Activated CD4-positive, alpha-beta T cell treated with anti-CD3 and anti-CD28 coated beads, Interleukin-2, amount 10 ng/mL, durations not matched to agents 7 days and 5 days (primary cell): ENCODE measurements at places on chromosomes 16 and 17.

GRCh38 chr16:68086336-68086841, 1.2 kb downstream of the NFATC3 start:
- no peak for DNase-seq

DNA sequence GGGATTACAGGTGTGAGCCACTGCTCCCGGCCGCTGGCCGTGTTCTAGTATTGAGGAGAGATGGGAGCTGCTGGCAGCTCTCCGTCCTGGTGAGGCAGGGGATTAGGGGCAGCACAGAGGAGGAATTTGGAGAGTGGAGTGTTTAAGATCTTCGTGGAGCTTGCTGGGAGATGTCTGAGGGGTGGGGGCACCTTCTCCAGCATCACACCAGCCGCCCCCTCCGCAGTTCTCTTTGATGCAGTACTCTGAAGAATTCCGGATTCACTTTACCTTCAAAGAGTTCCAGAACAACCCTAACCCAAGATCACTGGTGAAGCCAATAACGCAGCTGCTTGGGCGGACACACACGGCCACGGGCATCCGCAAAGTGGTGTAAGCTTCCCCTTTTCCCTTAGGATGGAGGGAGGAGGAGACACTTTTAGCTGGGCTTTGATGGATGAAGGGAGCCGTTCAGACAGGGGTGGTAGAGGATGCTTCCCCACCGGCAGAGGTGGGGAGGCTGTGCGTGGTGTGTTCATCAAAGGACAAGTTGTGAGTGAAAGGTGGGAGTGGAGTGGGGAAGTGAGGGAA, 11.9 kb downstream of the ITGAM start:
- DNase-seq, result no peak

- no peak for DNase-seq
Observed at GRCh38 chr16:50838885-50839284, 97.0 kb downstream of the CYLD start.

DNA sequence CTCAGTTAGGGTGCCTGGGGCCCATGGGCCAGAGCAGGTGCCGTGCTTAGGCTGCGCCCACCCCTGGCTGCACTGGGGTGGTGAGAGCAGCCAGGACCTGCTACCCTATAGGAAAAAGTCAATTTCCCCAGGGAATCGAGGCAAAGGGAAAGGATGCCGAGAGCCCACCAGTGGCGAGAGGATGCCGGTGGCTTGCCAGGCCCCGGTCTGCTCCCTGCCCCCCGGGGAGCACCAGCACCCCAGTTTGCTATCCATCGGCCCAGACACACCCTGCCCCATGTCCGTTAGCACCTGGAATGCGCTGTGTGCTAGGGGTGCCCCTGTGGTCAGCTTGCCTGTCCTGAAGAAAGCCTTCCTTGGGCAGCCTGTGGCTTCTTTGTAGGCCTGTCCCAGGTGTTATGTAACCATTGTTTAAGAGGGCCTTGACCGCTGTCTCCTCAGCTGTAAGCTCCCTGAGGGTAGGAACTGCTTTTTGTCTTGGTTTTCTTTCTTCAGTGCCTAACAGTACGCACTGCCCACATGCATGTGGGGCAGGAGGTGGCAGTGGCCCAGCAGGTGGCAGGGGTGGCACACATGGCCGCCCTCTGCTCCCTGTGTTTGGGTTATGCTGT, 40.8 kb downstream of the NT5M start:
- DNase-seq, result no peak

DNA sequence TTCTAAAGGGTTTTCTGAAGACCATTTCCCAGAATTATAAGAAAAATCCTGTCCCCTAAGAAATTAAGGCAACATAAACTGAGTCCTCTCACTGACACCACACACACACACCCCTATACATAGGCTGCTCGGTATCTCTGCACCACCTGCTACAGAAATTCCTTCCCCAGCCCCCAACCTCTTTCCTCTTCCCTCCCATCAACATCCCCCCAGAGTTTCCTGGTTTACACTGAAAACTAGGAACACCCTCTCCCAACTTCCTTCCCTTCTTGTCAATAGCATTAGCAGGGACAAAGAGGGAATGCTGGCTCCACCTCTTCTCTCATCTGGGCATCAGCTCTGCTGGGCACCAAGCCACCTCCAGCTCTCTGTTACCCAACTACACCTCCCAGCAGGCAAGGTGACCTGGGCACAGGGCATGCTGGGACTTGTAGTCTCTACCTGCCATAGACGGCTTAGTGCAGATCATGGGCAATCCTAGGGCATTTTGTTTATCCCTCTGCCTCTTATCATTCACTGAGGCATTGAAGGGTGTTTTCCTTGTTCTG, 15.7 kb downstream of the CAVIN1 start:
- peak; percentile 73 for DNase-seq

DNA sequence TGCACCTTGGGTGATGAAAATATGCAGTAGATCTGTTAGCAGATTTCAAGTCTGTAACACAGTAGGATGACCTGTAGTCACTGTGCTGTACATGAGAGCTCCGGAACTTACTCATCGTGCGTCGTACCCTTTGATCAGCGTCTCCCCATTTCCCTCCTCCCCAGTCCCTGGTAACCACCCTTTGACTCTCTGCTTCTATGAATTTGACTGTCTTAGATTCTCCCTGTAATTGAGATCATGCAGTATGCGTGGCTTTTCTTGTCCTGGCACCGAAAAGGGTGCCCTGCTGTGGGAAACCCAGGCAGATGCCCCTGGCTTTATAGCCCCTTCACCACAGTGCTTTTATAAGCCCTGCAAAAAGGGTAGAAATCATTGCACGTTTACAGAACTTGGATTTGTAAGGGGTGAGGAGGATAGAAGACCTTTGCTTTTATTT, 20.5 kb downstream of the CLEC16A start:
- peak; percentile 69 for DNase-seq
